Activated T-helper 2 cell treated with anti-CD3 and anti-CD28 coated beads, Interferon-gamma antibody, Interleukin-2, Interleukin-4, amounts not matched to agents 10 μg/mL and 5 μg/mL and 100 μg/mL, durations not matched to agents 14 hours and 24 hours and 36 hours (primary cell): ENCODE measurements at places on chromosomes 13 and 19.
A peak's percentile ranks its signal among the peaks of the same experiment; 100 is the strongest.

DNA sequence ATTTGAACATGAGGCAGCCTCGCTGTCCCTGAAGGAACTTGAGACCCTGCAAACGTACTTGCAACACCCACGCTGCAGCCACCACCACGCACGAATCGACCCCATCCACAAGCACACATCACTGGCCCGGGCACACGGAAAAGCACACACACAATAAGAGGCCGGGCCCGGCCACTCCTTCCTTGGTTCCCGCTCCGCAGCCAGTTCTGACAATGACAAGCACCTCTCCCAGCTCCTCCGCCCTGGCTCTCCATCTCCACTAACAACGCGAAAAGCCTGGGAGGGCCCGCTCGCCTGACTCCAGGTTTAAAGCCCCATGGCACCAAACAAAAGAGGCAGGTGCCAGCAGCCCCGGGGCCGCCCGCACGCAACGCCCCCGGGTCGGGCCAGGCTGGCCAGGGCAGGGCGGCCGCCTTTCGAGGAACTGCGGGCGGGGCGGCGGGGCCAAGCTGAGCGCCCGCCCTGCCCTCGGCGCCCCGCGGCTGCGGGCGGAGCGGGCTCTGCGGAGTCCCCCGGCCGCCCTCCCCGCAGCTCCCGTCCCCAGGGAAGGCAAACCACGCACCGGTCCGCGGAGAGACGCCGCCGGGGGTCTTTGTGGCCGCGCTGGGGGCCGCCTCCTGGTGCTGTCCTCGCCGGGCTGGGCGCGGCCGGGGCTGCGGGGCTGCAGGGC is 495 bp downstream of the DCLK1 start:
- DNase-seq, result no peak
- peaks cover 25% of the 10 kb centered on the region for H3K27me3 ChIP-seq
- H3K36me3 ChIP-seq, result no peaks in the 10 kb centered on the region
- no peaks in the 10 kb centered on the region for H3K4me1 ChIP-seq

GRCh38 chr19:51354742-51355148 is 11.4 kb downstream of the ETFB start:
- H3K4me1 ChIP-seq, result peaks cover 40% of the 10 kb centered on the region
- H3K27ac ChIP-seq, result peak overlapping the region; percentile 94
- no peaks in the 10 kb centered on the region for H3K27me3 ChIP-seq
- peak; percentile 65 for DNase-seq
- peaks cover 71% of the 10 kb centered on the region for H3K36me3 ChIP-seq

- H3K4me1 ChIP-seq, result peaks cover 41% of the 10 kb centered on the region
- H3K27me3 ChIP-seq, result peaks cover 16% of the 10 kb centered on the region
- H3K27ac ChIP-seq, result peak overlapping the region; percentile 90
- peak overlapping the region; percentile 18 for H3K4me3 ChIP-seq
- no peaks in the 10 kb centered on the region for H3K36me3 ChIP-seq
- no peak for DNase-seq
Observed at GRCh38 chr13:34155931-34156607, 338.1 kb downstream of the RFC3 start.

GRCh38 chr13:96172066-96172465 is 82.2 kb downstream of the HS6ST3 start:
- DNase-seq, result no peak
- no peaks in the 10 kb centered on the region for H3K4me1 ChIP-seq
- H3K27ac ChIP-seq, result no peak overlapping the region
- H3K27me3 ChIP-seq, result no peaks in the 10 kb centered on the region
- H3K4me3 ChIP-seq, result no peak overlapping the region

DNA sequence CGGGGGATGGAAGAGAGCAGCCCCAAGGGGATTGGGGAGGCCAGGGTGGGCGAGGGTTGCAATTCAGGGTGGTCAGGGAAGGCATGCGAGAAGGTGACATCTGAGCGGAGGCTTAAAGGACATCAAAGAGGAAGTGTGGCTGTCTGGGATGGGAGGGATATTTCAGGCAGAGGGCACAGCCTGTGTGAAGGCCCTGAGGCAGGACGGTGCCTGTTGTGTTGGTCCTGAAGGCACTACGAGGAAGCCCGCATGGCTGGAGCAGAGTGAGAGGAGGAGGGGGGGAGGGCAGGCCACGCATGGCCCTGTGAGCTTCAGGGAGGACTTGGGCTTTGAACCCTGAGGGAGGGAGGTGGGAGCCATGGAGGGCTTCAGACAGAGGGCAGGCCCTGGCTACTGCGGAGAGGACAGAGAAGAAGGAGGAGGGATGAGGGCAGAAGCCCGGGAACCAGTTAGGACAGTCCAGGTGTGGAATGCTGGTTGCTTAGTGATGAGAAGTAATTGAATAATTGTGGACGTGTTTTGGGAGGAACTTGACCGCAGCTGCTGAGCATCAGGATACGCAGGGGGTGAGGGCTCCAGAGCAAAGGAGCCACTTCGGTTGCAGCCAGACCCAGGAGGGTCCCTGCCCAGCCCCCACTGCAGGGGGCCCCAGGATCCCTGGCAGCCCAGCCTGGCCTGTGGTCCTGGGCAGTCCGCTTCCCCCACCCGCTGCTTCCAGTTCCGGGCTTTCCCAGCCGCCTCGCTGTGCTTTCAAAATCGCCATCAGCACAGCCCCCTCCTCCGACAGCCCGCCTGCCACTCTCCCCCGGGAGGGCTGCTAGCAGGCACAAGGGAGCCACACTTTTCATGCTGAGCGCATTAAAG is 6.2 kb downstream of the TLE6 start:
- no peaks in the 10 kb centered on the region for H3K36me3 ChIP-seq
- H3K4me1 ChIP-seq, result no peaks in the 10 kb centered on the region
- no peak overlapping the region for H3K4me3 ChIP-seq
- no peak overlapping the region for H3K27ac ChIP-seq

DNA sequence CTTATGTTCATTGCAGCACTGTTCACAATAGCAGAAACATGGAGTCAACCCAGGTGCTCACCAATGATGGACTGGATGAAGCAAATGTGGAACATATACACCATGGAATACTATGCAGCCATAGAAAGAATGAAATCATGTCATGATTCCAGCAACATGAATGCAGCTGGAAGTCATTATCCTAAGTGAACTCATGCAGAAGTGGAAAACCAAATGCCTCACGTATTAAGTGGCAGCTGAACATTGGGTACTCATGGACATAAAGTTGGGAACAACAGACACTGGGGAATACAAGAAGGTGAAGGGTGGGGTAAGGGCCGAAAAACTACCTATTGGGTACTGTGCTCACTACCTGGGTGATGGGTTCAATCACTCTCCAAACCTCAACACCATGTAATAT is 915.9 kb downstream of the UQCRFS1 start:
- H3K4me1 ChIP-seq, result no peaks in the 10 kb centered on the region
- no peak for DNase-seq
- H3K27ac ChIP-seq, result no peak overlapping the region
- no peaks in the 10 kb centered on the region for H3K36me3 ChIP-seq
- H3K27me3 ChIP-seq, result no peaks in the 10 kb centered on the region
- no peak overlapping the region for H3K4me3 ChIP-seq

- H3K4me1 ChIP-seq, result peaks cover 3% of the 10 kb centered on the region
- peaks cover 13% of the 10 kb centered on the region for H3K27me3 ChIP-seq
- H3K36me3 ChIP-seq, result no peaks in the 10 kb centered on the region
- no peak overlapping the region for H3K27ac ChIP-seq
- no peak overlapping the region for H3K4me3 ChIP-seq
Observed at GRCh38 chr19:35963514-35963913, 27.3 kb downstream of the LRFN3 start.

DNA sequence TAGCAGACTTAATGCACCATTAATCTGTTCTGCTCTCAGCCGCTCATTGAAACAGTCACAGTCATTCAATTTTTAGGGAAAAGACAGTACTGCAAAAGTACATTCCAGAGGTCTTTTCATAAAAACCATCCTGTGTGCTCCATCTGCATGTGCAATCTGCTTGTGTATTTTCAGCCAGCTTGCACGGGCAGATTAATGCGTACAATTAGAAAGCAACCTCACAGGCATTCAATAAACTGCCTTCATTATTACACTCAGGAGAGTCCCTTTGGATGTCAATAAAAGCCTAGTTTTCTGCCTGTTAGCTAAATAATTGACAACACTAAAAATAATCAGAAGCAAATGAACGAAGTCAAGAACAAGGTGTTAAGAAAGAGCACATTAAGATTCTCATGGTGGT is 41.9 kb downstream of the EPSTI1 start:
- H3K27ac ChIP-seq, result no peak overlapping the region
- H3K4me3 ChIP-seq, result no peak overlapping the region
- no peaks in the 10 kb centered on the region for H3K27me3 ChIP-seq
- DNase-seq, result no peak
- H3K4me1 ChIP-seq, result no peaks in the 10 kb centered on the region
- H3K36me3 ChIP-seq, result peaks cover 88% of the 10 kb centered on the region

DNA sequence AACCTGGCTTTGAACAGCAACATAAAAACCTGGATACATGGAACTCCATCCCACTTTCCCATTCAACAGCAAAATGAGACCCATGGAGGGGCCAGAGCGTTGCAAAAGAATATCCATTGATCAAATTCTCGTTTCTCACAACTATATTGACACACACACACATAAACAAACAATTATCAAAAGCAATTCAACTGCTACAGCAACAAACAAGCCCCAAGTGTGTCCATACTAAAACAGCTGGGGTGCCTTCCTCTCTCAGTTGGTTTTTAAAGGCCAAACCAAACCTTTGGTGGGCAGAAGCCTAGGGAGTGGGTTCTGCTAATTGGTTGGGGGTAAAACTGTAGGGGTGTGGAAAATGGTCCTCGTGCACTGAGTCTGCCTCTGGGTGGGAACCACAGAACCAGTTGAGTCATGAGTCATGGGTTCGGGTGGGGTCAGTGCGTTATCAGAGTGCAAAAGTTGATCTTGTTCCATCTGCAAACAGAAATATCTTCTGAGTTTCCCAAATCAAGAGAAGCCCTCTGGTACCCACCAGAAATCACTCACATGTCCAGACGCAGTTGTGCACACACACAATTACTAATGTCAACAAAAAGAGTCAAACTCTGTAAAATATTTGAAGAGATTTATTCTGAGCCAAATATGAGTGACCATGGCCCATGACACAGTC is 18.5 kb downstream of the GPR42 start:
- no peak overlapping the region for H3K4me3 ChIP-seq
- H3K4me1 ChIP-seq, result no peaks in the 10 kb centered on the region
- peaks cover 4% of the 10 kb centered on the region for H3K36me3 ChIP-seq
- no peak overlapping the region for H3K27ac ChIP-seq
- DNase-seq, result no peak
